Hematopoietic multipotent progenitor cell treated with erythropoietin and hydrocortisone succinate and interleukin-3 and kit ligand, for 4 days (in vitro differentiated cells): ENCODE measurements at places on chromosomes 4 and X.
A peak's percentile ranks its signal among the peaks of the same experiment; 100 is the strongest.

DNA sequence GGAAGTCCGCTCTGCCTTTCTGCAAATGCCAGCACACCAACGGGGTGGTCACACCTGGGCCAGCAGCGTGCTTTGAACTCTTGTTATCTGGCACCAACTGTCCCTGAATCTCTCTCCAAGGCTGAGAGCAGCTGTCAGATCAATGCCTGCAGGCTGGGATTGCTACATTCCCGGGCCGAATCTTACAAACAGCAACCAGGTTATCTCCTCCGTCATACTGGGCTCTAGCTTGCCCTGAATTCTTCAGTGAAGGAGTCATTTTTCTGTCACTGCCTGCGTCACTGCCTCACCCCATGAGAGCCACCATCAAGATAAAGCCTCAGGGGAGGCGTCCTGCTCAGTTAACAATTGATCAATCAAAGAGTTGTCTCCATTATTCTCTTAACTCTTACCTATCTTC is 329.4 kb upstream of the PPARGC1A start:
- no peak for DNase-seq

- DNase-seq: peak; percentile 39
Observed at GRCh38 chrX:51737091-51737490, 6.2 kb upstream of the GSPT2 start.

- no peak for DNase-seq
Observed at GRCh38 chr4:127643791-127644190, 11.0 kb downstream of the INTU start.

GRCh38 chr4:150577796-150578195 is 4.2 kb upstream of the MAB21L2 start:
- no peak for DNase-seq

DNA sequence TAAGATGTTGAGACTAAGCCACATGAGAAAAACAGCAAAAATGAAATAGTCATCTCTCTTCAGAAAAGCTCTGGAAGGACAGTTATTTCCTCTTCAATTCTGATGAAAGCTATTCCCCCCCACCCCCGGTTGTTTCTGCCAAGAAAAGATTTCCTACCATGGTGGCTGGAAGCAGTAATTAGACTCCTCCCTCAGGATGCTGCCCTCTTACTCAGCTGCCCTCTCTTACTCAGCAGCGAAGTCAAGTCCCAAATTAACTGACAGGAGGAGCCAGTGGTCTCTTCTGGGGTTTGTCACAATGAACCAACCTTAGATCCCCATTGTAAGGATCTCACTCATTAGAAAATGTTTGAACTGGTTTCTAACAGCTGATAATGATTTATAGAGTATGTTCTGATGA is 38.0 kb downstream of the GPM6B start:
- peak; percentile 12 for DNase-seq

- DNase-seq: no peak
Observed at GRCh38 chr4:4289597-4289940, 385 bp downstream of the LYAR start.

GRCh38 chrX:150298841-150299551 is 64.1 kb upstream of the MAMLD1 start:
- no peak for DNase-seq

DNA sequence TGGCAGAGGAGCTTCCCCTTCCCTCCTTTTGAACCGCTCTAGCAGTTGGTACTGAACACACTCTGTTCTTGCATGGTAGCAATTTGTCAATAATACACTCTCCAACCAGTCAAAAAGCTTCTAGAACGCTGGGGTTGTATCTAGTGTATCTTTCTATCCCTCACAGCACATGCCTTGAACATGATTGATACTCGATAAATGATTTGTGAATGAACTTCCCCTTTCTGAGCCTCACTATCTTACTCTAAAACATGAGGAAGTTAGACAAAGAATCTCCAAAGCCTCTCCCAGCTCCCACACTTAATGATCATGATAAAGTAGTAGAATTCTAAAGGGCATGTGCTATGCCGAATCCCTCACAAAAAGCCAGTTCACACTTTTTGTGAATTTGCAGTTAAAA is 64.4 kb downstream of the DLG3 start:
- DNase-seq: peak; percentile 34

DNA sequence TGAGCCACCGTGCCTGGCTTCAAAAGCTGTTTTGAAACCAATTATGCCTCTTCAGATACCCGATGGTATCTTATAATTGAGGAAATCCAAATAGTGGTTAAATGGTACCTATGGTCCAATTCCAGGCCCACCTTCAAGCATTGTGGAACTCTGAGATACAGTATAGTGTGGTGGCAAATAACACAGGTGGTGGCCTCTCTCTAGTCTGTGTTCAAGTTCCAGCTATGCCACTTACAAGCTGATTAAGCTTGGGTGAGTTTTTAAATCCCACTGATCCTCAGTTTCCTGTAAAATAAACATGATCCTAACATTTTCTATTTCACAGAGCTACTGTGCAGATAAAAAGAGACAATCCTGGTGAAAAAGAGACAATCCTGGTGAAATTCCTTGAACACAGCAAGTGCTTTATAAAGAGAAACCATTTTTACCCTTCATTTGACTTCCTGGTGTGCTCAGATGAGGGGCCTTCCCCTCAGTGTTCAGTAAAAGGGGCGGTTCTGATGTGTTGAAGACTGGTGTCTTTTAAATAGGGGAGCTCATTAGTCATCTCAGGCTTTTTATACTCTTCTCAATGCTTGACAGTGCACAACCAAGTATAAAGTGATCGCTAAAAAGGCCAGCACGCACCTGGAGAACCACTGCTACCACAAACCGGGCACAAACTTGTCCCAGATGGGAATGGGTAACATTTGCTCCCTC is 30.8 kb upstream of the CD40LG start:
- DNase-seq: no peak

DNA sequence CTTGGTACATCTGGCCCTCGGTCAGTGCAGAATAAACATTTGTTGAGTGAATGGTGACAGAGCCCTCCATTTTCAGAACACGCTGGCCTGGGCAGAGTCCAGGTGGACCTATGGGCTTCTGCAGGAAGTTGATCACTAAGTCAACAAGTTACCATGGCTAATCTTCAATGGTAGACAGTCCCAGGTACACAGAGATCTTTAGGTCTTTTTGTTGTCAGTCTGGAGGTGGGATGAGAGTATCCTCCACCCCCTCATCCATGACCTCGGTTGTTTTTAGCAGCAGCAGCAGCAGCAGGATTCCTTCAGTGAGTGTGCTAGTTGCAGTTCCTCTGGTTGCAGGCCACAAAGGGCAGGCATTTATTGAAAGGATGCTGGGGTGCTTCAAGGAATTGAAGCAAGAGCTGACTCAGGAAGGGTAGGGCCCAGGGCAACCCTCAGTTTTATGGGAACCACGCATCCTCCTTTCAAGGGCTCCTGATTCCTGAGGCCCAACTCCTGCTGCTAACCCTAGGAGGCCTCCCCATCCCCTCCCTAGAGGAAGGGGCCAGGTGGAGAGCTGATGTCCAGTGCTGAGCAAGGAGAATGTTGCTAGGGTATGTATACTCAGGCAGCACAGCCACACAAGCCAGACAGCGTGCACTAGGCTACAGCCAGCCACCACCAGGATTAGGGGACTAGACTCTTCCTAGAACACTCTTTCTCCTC is 1.7 kb upstream of the USP27X start:
- DNase-seq: no peak

- no peak for DNase-seq
Observed at GRCh38 chr4:119730671-119730950, 102.0 kb upstream of the PDE5A start.

DNA sequence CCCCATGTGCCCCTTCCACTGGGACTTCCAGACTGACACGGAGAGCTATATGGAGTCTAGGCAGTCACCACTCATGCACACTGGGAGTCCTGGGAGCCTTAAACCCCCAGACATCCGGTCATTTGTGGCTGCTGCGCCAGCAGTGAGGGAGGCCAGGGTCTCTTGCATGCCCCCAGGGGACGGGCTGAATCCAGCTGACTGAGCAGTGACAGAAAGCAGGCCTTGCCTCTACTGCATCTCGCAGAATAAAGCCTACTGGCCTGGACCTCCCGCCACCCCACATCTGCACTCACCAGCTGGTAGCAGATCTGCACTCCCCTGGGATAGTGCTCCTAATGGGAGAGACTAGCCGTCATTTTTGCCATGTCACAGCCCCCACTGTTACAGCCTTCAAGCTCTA is 1234.2 kb downstream of the FAM133A start:
- DNase-seq: no peak

GRCh38 chr4:92059615-92060014 is 244.2 kb upstream of the GRID2 start:
- DNase-seq: no peak

DNA sequence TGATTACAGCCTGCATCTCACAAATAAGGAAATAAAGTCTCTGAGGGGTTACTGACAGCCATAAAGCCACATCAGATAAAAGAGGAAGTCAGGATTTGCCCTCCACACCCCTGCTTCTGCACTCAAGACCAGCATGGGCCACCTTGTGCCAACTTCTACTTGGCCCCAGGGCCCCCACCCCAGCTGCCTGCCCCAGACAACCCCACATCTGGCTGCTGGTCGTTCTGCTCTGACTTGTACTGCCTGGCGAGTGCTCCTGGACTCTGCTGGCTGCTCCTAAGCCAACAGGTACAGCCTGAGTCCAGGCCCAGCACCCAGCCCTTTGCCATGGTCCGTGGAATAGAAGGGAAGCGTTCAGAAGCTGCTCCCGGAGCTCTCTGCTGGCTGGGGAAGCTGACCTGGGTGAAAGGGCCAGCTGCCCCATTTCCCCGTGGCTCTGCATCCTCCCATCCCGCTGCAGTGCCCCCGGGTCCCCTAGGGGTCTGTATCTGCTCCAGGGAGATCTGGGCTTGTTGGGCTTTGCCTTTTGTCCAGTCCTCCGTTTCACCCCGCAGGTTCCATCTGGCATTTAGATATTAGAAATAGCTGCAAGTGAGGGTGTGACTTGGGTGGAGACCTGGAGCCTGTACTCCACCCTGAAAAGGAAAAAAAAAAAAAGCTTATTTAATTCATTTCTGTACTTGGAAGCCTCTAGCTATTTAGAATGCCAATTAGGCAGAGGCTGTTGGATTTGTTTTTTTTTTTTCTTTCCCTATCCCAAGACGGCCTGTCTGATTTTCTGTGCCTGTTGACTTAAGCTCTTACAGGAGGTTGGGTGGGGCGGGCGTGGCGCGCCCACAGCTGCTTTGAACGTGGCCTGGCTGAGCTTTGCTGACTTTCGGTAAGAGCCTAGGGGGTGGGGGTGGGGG is 194.7 kb downstream of the PTTG2 start:
- peak; percentile 79 for DNase-seq

DNA sequence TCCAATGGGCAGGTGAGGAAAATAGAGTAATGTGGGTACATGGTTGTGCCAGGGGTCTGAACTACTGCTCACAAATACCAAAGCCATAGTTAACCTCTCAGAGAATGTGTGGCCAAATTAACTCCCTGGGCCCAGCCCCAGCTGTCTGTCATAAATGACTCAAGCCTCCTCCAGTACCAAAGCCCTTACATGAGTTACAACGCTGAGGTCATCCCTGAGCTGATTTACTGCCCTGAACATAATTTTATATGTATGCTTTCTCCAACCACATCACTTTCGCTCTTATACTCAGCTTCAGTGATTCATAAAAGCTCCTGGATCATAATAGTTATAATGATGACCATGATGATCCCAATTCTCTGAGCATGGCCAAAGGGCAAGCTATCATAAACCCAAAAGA is 283.9 kb downstream of the NKX6-1 start:
- DNase-seq: no peak

GRCh38 chr4:151797131-151797530 is 36.3 kb upstream of the GATB start:
- DNase-seq: no peak

DNA sequence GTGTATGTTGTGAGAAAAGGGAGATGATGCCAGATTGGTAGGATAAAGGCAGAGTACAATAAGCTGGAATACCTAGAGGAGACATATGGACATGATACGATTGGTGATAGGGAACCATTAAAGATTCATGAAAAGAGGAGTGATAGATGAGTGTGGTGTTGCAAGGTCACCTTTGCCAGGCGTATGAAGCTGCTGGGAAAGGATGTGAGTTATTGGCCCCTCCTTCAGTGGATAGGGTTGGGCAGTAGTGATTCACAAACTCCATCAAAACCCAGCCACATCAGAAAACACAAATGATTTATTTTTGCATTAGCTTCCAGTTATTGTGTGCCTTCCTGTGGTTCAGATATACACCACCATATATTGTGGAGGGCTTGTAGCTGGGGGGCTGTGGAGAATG is 34.3 kb downstream of the TMEM164 start:
- no peak for DNase-seq

DNA sequence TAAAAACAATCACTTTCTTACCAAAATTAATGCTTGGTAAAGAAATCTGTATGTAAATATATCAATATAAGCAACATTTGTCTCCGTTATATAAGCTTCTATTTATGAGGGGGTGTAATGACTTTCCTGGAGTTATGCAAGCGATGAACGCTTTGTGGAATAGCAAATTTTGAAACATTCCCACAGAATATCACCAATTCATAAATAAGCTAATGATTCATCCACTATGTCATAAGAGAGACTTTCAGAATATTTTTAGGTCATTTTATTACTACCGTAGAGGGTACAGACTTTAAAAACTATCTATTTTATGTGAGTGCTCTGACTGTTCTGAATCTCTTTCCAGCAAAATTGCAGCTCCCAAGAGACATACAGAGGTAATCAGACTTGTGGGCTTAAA is 179.5 kb upstream of the FTHL17 start:
- no peak for DNase-seq

- DNase-seq: no peak
Observed at GRCh38 chrX:826448-826847, 195.9 kb downstream of the SHOX start.

DNA sequence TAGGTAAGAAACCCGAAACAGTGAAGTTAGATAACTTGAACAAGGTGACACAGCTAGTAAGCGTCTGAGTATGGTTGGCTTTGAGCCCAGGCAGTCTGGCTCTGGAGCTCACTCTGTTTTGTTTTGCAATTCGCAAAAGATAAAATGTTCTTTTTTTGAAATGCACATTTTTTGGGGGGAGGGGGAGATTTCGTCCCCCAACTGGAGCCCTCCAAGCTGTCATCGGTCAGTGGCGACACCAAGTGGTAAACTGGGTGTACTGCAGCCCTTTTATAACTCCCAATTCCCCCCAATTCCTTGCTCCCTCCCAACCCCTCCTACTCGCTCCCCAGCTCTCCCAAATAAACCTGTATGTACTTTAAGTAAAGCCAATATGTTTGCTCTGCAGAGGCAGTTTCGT is 2.8 kb upstream of the CLCN5 start:
- DNase-seq: peak; percentile 48

DNA sequence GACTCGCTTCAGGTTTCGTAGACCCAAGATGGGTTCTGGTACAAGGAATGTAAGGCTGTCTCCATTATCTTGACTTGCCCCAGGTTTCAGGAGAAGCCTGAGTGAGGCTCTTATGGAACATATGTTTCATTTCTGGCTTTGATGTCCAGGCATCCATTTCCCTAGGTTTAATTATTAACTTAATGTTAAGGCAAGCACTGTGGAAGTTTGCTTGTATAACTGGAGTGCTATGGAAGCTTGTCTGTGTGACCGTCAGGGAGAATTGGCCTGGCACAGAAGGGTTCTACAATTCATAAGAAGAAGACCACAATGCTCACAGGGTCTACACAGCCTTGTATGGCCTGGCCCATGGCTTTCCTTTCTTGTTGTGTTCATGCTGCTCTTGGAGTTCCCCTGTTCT is 47.2 kb upstream of the PPP1R2C start:
- DNase-seq: no peak
